ENCODE measurements at places on chromosomes 16 and 17.

GRCh38 chr17:79975498-79976134, 60.1 kb downstream of the TBC1D16 start:
- DNase-seq: no peak

DNA sequence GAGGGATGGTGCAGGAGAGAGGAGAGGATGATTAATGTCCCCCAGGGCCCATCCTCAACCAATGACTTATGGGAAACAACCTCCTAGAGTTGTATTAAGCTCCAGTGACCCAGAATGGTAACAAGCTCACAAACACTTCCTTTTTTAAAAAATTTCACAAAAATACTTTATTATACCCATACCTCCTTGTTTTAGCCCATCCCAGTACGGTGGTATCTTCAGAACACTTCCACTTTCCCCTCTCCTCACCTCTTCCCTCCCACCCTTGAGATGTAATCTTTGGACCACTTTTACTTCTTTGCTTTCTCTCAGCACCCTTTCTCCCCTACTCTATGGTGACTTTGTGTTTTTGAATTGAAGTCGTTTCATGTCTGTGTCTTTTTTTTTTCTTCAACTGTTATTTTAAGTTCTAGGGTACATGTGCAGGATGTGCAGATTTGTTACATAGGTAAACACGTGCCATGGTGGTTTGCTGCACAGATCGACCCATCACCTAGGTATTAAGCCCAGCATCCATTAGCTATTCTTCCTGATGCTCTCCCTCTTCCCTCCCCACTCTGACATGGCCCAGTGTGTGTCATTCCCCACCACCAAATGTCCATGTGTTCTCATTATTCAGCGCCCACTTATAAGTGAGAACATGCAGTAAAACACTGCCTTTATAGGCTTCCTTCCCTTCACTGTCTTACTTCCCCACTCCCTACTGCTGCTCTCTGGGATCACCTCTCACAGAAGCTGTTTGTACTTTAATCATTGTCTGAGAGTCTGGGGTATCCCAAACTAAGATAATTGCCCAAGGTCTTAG, 124.5 kb downstream of the PRKCB start:
- DNase-seq: no peak

DNA sequence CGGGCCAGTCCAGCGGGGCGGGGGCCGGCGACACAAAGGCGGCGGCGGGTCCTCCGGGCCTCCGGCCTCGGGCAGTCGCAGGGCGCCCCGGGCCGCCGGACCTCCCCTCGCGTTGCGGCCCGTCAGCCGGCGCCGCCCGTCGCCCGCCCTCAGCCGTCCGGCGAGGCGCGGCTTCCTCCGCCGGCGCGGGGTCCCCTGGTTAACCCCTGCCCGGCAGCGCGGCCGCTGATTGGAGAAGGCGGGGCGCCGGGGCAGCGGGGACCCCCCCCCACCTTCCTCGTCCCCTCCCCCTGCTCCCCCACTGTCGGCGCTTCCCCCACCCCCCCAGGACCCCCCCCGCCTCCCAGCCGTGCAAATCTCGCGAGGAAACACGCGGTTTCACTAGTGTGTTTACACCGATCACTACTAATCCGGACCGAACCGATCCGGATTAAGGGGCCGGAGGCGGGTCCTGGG, at the start of gene TLK2:
TLK2 (plus strand) TSS at position 402 of the 456 bp plus-strand sequence. CDS start 2,301 bp downstream, outside the sequence.
- peak; percentile 62 for DNase-seq

DNA sequence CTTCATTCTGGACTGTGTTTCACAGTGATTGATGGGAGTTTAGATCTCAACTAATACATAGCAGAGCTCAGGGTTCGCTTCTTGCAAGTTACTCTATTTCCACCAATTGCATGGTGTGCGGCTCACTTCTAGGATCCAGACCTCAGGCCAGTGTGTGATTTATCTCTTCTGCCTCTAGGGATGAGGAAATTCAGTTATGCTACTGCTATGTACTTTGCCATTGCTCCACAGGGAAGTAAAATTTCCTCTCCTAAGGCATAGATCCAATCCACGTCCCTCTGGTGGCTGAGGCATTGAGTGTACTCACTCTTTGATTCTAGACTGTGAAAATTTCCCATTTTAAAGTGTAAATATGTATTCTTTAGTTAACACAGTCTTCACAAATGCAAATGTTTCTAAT, 214.1 kb downstream of the HS3ST3B1 start:
- DNase-seq: no peak

DNA sequence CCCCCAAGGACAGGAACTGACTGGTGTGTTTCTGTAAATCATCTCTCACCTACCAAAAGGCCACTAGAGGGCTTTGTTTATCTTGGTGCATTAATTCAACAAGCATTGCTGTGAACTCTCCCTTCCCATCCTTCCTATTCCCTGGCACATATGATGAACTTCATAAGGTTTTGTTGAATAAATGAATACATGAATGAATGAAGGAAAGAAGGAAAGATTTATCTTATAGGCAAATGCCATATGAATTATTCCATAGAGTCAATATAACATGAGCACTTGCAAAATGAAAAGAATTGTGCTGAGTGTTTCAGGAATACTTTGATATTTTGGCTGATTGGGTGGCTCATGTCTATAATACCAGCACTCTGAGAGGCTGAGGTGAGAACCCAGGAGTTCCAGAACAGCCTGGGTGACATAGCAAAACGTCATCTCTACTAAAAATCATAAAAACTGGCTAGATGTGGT, 4.3 kb downstream of the SPDYE4 start:
- DNase-seq: no peak

- DNase-seq: no peak
These were observed 180.3 kb upstream of the MYOCD start for GRCh38 chr17:12485361-12485906.

GRCh38 chr16:51390877-51391276, 239.8 kb upstream of the SALL1 start:
- no peak for DNase-seq

- DNase-seq: no peak
These were observed 9.6 kb upstream of the ZFHX3 start for GRCh38 chr16:73057291-73058210.

DNA sequence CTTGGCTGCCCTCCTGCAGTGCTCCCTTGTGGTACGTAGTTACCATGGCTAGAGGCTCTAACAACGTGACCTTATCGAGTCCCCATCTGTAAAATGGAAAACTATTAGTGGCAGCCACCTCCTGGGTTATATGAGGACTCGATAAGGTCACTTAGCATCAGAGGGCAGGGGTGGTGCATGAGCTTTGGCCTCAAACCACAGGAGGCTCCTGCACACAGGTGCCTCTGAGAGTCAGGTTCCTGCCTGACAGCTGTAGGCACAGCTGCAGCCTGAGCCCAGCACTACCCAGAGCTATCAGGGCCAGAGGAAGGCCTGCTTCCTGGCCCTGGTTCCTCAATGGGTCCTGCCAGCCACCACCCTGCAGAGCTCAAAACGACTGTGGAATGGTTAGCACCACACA, 57.2 kb upstream of the SEC14L1 start:
- DNase-seq: no peak

- no peak for DNase-seq
These were observed 15.9 kb downstream of the ZC3H7A start for GRCh38 chr16:11780991-11781680.

DNA sequence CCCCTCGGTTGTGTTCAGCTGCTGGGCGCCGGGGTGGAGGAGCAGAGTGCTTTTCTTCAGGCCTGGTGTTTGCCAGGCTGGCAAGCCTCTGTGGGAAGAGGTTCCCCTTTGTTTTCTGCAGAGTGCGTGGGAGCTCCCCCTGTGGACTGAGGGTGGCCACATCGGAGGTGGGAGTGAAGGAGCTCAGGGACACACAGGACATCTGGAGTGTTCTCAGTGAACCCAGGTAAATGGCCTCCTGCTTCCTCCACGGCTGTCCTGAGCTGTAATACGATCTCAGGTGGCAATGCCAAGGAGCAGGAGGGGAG, 39.2 kb upstream of the IRF8 start:
- DNase-seq: no peak

GRCh38 chr17:50657627-50658026, 22.9 kb downstream of the ABCC3 start:
- DNase-seq: no peak

DNA sequence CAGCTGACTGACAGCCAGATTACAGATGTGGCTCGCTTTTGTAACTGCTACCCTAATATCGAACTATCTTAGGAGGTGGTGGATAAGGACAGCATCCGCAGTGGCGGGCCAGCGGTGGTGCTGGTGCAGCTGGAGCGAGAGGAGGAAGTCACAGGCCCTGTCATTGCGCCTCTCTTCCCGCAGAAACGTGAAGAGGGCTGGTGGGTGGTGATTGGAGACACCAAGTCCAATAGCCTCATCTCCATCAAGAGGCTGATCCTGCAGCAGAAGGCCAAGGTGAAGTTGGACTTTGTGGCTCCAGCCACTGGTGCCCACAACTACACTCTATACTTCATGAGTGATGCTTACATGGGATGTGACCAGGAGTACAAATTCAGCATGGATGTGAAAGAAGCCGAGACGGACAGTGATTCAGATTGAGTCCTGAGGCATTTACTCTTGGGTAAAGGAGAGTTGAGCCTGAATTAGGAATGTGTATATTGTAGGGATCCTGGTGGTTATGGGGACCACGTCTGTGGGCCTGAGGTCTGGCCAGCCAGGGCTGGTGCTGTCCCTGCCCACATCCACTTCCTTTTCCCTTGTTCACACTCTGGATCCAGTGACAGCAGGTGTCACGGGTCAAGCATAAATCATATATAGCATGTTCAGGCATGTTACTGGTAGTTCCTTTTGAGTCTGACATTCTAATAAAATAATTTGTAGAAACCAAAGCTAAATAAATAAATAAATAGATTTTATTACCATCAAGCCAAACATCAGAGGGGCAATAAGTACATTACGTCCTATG, 89.0 kb upstream of the SMURF2 start:
- no peak for DNase-seq

GRCh38 chr17:54891176-54891821, 9.4 kb upstream of the TOM1L1 start:
- DNase-seq: no peak

DNA sequence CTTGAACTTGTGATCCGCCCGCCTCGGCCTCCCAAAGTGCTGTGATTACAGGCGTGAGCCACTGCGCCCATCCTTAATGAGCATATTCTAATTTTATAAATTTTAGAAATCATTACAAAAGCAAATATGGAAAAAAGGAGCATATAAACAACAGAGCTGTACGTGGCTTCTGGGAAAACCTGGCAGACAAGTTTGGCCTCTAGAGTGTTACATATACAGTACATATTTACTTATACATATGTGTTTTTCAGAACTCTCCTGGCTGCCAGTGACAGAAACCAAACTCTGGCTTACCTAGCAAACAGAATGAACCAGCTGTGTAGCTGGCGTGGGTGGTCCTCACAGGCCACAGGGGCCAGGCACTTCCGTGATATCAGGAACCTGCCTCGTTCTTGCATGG, 10.1 kb downstream of the DRC3 start:
- no peak for DNase-seq

DNA sequence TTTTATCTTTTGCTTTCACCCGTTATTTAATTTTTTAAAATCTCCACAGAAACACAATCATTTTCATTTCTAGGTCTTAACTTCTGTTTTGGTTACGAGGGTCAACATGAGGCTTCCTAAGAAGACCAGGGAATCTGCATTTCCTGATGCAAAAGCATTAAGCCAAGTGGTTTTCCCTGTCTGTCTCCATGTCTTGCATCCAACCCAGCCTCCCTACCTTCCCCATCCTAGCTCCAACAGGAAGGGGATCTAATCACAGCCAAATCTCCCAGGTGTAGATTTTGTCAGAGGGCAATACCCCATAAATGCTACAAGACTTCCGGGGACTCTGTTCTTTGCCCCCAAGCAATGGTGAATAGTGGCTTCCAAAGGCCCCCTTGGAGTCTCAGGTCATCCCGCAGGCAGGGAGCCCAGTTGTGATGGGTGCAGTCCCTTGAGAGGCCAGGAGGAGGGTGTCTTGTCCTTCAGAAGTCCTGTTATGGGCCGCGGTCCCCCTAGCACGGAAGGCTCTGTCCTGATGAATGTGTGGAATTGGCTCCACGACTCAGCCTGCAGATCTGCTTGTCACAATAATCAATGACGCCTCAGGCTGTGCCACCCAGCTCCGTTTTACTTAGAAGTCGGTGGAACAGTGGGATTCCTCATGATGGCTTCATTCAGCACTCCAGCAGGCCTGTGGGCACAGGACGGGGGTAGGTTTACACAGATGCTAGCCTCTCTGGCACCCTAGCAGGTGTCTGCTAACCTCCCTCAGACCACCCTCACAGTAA, 141.1 kb downstream of the RGS9 start:
- DNase-seq: peak; percentile 3

- DNase-seq: no peak
These were observed 114.5 kb upstream of the GSE1 start for GRCh38 chr16:85498607-85499006.

GRCh38 chr17:52384695-52385094, 226.2 kb upstream of the CA10 start:
- no peak for DNase-seq

GRCh38 chr17:64229815-64230728, 33.0 kb downstream of the TEX2 start:
- DNase-seq: no peak

DNA sequence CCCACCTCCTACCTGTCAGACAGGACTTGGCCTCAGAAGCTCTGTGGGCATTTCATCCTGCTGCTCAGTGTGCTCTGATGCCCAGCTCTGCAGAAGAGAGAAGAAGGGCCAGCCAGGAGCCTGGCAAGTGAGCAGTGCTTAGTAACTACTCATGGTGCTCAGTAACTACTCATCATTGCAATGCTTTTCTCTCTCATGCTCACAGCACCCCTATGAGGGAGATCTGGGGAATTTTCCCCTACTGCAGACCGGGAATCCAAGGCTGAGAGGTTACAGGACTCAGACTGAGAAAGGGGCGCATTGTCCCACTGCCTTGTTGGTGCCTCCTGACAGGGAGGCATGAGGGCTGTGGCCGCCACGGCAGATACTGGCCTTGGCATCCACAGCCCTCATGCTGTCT, 261.1 kb downstream of the C16orf95 start:
- no peak for DNase-seq

DNA sequence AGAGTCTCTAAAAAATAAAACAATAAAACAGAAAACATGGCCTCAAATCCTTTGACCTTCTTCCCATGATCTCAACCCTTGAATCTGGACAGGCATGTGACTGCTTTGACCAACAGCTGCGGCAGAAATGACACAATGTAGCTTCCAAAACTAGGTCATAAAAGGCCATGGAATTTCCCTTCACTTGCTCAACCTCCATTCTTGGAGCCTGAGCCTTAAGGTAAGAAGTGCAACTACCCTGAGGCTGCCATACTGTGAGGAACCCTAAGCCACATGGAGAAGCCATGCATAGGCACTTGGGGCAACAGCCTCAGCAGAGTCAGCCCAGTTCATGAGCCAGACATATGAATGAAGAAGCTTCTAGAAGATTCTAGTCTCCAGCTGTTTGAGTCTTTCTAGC, 75.7 kb upstream of the BRD7 start:
- DNase-seq: no peak

- no peak for DNase-seq
These were observed 85.2 kb downstream of the SMG6 start for GRCh38 chr17:2218426-2218825.

GRCh38 chr16:88325087-88325750, 57.5 kb upstream of the ZNF469 start:
- DNase-seq: no peak

DNA sequence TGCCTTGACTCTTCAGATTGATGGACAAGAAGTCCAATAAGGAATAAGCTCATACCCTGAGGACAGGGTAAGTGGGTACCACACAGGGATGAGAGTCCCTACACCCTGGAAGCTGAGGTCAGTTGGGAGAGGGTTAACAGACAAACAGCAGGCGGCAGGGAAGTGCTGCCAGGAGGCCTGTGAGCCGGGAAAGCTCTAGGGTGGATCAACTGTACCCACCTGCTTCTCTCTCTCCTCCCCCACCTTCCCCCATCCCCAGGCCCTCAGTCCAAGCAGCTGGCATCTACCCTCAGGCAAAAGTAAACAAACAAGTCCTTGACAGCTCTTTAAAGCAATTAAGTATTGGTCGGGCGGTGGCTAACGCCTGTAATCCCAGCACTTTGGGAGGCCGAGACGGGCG, 20.7 kb upstream of the MYLK3 start:
- DNase-seq: no peak

Measured in activated T-cell treated with anti-CD3 and anti-CD28 coated beads for 4 hours (primary cell).